ENCODE measurements at places on chromosomes 16 and 17.

GRCh38 chr17:49952209-49952911, 16.6 kb upstream of the DLX4 start:
- DNase-seq: peak; percentile 87

DNA sequence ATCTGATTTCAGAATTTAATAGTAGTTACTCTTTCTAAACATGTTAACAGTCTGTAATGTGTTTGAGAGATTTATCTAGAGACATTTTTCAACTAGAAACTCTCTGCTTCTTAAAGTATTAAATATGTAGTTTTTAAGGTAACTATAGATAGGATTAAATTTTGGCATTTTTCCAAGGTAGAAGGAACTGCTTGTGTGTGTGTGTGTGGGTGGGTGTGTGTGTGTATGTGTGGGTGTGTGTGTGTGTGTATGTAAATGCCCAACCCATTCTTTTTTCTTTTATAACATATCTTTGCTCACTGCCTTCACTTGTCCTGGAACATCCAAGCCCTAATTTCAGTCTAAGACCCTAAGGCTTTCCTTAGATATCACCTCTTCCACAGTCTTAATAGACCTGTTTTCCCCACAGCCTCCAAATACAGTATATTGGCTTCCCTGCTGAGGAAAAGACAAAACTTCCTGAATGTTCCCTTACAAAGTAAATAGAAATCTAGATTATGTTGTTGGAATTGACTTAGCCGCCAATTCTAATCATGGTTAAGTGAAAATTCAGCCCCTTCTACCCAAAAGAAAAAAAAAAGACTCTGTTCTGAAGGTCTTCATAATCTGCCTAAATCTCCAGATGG, 33.5 kb downstream of the NUP93 start:
- no peak for DNase-seq

- DNase-seq: peak; percentile 60
Observed at GRCh38 chr17:48037036-48037837, at the start of gene COPZ2. Gene COPZ2 (minus strand): TSS chr17:48037797. CDS start chr17:48037777, 20 bp downstream.

GRCh38 chr17:77141846-77142449, 1.2 kb downstream of the SEC14L1 start:
- no peak for DNase-seq

GRCh38 chr17:21291357-21291756, 6.8 kb downstream of the MAP2K3 start:
- no peak for DNase-seq

DNA sequence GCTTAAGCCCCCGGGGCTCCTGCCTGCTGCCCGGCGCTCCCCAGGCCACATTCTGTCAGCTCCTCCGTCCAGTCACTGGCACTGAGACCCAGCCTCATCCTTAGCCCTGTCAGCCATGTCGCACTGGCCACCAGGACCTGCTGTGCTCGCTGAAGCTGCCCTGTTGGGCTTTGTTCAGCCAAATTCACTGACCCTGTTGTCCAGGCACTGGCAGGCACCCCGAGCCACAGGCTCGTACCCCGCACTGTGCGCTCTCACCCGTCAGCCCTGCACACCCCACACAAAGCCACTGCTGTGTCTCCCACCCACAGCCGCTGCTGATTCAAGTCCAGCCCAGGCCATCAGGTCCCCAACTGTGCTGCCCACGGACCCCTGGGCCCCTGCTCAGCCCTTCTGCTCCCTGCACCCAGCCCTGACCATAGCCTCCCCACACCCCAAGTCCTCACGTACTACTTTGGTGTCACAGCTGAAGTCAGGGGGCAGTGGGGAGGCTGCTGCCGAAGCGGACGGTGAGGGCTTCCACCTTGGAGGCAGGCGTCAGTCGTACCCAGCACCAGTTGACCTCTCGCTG, 131.5 kb upstream of the CHMP6 start:
- DNase-seq: no peak

Data from HTR-8/SVneo (cell line).